ENCODE measurements at places on chromosomes 6 and 20.

GRCh38 chr20:23387118-23387443 is 25.1 kb downstream of the GZF1 start:
- no peak for DNase-seq

- no peak for DNase-seq
These were observed 1243.1 kb upstream of the ADGRB3 start for GRCh38 chr6:67391955-67392354.

DNA sequence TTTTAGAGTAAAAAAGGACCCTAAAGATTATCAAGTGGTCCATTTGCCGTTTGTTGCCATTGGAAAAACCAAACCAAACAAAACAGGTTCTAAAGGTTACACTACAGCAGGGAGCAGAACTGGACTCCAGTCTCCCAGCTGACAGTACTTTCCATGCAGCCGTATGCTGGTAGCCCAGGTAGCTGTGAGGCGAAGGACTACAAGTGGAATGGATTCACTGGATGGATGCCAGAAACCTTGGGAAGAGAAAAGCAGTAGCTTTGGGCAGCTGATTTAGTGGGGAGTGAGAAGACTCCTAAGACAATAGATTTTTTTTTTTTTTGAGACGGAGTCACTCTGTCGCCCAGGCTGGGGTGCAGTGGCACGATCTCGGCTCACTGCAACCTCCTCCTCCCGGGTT is 88.3 kb downstream of the SASH1 start:
- DNase-seq = no peak

- DNase-seq = no peak
These were observed 10.2 kb upstream of the DNAJC5 start for GRCh38 chr20:63884506-63885263.

DNA sequence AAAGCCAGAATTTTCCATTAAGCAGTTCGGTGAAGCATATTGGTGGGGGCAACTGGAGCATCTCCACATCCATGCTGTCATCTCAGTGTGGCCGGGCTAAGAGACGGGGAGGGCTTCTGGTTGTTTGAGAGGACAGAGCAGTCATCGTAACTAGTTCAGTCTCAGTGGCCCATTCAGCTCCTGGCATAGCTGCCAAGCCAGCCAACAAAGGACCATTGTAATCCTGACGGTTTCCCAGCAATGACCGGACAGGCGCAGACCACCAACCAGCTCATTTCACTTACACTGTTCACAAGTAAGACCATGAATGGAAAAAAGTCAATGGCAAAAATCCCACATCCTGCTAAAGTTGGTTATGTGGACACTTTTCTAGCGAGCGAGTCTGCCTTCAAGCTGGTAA is 14.9 kb upstream of the HDDC2 start:
- DNase-seq = no peak

- DNase-seq = no peak
These were observed 4.8 kb upstream of the SOX4 start for GRCh38 chr6:21588481-21589351.

GRCh38 chr20:59589086-59589684 is 15.2 kb upstream of the PHACTR3 start:
- DNase-seq = no peak

DNA sequence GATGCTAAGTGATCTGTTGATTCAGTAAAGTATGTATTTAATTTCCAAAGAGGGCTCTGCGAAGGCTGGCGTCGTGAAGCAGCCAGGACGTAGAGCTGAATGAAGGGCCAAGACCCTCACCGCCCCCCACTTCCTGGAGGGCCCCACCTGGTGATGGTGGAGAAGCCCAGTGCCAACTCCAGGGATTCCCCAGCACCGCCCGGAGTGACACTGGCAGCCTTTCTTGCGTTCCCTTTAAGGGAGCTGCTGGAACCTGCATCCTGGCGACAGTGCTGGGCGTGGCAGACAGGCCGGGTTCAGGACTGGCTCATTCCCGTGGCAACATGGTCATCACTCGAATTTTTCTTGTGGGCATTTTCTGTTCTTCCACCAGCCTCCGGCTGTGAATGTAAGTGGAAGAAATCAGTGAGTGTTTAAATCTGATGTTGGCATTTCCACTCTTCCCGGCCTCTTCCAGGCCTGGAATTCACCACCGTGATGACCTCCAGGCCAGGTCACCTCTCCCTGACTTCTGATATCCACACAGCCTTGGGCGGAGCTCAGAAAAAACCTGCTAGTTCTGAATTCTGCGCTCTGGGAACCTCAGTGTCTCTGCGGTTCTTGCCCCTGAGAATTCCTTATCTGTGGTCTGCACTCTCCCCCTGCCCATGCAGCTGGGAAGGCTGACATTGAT is 57.4 kb upstream of the DACT2 start:
- DNase-seq = no peak

- DNase-seq = no peak
These were observed 56.6 kb upstream of the SMOC2 start for GRCh38 chr6:168384045-168385036.

DNA sequence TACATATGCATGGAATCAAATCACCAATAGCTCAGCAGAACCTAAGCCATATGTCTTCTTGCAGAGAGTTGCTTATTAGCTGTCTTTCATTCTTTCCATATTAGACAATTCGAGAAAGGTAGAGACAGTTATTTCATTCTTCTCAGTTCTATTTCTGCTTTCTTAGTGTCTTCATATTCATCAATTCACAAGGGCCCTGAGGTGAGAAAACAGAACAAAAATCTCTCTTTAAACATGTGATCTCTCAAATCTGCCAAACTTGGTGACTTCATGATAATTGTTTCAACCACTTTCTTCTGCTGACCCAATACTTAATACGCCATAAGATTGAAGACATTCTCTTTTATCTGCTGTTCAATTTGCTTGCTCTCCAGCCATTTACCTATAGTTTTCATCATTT is 229.7 kb upstream of the MARCKS start:
- no peak for DNase-seq

GRCh38 chr20:40010483-40010882 is 678.6 kb downstream of the MAFB start:
- DNase-seq = no peak

DNA sequence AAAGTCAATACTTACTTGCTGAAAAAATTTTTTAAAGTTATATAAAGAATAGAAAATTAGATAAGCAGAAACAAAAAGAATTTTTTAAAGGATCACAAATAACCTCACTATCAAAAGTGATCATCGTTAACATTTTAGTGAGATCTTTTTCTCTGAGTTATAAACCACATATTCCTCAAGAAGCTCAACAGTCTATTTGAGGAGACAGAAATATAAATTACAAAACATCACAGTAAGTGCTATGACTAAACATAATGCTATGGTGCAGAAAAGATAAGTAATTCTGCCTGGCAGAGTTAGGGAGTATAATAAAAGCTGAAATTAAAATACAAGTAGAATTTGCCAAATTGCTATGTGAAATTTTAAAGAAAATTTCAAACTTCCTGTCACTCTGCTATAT is 226.7 kb downstream of the LMBRD1 start:
- no peak for DNase-seq

DNA sequence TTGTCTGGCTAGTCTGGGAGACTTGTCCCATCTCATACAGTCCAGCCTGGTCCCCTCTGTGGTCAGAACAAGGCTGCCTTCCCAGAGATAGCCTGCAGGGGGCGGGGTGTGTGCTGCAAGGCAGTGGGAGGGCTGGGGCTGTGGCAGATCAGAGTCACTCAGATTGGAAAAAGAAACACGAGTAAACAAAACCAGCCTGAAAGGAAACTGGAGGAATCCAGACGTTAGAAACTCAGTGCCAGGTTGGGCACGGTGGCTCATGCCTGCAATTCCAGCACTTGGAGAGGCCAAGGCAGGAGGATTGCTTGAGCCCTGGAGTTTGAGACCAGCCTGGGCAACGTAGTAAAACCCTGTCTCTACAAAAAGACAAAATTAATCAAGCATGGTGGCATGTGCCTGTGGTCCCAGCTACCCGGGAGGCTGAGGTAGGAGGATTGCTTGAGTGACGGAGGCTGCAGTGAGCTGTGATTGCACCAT is 20.2 kb downstream of the LEMD2 start:
- peak; percentile 54 for DNase-seq

GRCh38 chr6:5751525-5752390 is 255.0 kb downstream of the NRN1 start:
- no peak for DNase-seq

- no peak for DNase-seq
These were observed 125.2 kb downstream of the TSHZ2 start for GRCh38 chr20:53097371-53097770.

DNA sequence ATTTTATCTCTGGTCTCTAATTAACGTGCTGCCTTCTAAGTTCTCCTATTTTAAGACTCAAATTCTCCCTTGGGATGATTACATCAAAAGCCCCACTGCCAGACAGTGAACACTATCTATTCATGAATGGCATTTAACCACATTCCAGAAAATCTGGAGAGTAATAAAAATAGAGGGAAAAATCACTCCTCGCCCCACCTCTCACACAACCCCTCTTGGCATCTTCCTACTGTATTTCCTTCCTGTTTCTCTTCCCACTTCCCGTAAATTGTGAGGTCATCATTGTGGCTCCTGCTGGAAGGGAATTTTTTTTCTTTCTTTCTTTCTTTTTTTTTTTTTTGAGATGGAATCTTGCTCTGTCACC is 31.5 kb downstream of the RAB44 start:
- DNase-seq = no peak

- no peak for DNase-seq
These were observed 8.8 kb downstream of the BICRAL start for GRCh38 chr6:42790549-42791181.

DNA sequence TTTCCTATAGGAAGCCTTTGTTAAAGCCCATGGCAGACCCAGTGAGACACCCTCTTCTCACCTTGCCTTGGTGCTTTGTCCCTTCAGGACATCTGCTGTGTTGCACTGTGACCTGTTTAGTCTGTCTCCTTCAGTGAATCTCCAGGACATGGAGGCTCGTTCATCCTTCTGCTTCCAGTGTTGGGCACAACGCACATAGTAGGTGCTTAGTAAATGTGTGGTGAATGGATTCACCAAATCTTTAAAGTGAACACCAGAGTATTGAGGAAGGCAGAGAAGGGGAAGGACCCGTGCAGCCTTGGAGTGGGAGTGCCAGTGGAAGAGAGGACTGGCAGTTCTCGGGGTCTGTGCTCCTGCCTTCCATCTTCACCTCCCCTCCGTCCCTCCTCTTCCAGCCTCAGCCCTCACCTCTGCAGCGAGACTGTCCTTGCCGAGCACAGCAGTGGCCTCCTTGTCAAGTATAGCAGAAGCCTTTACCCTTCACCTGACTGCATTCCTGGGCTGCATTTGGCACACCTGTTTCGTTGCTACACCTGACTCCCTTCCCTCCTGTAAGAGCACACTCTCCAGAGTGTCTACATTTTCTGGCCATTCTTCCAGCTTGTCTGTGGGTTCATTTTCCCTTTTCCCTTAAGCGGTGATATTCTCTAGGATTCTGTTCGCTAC is 49.2 kb downstream of the ARID1B start:
- DNase-seq = no peak

DNA sequence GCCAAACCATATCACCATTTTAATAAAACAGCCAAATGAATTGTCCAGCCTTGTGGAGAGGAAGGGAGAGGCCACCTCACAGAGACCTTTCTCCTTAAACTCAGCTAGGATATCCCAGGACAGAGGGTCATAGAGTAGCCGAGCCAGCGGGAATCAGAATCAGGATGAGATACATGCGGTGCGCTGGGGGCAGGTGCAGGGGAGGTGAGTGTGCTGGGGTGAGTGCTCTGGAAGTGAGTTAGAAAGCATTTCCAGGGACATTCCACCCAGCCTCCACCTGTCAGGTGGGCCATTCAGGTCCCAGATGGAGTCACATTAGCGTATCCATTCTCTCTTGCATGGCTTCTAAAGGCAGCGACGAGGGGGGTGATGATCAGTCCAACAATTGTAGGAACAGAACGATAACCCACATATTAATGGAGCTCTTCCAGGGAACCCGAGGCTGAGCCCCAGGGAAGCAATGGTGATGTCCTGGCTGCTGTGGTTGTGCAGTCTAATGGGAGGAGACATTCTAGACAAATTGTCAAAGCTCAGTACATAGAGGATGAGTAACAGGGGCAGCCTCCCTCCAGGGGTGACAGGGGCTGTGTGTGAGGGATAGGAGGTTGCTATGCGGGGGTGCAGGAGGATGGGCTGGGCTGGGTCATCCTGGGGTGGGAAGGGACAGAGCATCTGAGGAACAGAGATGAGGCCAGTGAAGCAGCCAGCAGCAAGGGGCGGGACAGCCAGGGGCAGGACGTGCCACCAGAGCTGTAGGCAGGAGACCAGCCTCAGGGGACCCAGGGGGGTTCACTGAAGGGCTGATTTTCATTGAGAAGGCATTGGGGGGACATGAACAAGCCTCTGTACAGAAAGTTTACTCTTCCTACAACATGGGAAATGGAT is 88.7 kb upstream of the FRMD1 start:
- no peak for DNase-seq

- no peak for DNase-seq
These were observed 125.3 kb upstream of the SLC2A12 start for GRCh38 chr6:134177753-134178160.

GRCh38 chr6:16412982-16413381 is 174.6 kb downstream of the GMPR start:
- no peak for DNase-seq

- no peak for DNase-seq
These were observed 3.1 kb downstream of the TRMT6 start for GRCh38 chr20:5947276-5947675.

DNA sequence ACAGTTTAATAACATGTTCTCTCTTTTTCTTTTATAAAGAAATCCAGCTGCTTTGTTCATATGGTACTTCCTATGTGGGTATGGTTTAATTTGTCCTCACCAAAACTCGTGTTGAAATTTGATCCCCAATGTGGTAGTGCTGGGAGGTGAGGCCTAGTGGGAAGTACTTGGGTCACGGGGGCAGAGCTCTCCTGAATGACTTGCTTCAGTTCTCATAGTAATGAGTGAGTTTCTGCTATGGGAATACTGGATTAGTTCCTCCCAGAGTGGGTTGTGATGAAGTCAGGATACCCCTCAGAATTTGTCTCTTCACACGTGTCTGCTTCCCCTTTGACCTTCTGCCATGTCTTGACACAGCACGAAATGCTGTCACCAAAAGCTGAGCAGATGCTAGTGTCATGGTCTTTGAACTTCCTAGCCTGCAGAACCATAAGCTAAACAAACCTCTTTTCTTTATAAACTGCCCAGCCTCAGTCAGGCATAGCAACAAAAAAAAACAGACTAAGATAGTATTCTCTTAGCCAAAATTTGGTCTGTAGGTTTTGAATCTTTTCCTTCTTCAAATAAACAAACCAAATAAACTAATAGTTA is 87.8 kb upstream of the HS3ST5 start:
- DNase-seq = no peak

GRCh38 chr6:63346217-63346835 is 26.5 kb upstream of the LGSN start:
- DNase-seq = no peak

DNA sequence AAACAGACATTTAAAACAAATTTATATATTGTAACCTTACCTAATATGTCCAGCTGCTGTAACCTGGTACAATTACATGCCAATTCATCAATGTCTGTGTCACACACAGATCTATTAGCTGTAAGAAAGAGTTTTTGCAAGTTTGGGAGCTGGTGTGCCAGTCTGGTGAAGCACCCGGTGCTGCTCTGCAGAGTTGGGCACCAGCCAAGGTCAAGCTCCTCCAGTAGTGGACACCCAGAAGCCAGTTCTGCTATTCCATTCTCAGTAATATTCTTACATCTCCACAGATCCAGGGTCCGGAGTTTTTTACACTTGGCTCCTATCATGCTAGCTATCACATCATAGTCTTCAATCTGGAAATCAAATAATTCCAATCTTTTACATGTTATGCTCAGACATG is 41.0 kb downstream of the POU3F2 start:
- no peak for DNase-seq

All from glomerular endothelial cell (primary cell).